RWPE1 (cell line): ENCODE measurements at places on chromosomes 2 and 18.

- no peak for DNase-seq
These were observed 182.9 kb downstream of the GPD2 start for GRCh38 chr2:156619021-156619539.

- no peak for DNase-seq
These were observed 84.6 kb downstream of the SP3 start for GRCh38 chr2:173880561-173880960.

- DNase-seq = no peak
These were observed 128.3 kb downstream of the SATB2 start for GRCh38 chr2:199329466-199329865.

- peak; percentile 74 for DNase-seq
These were observed 28.9 kb downstream of the IL1R2 start for GRCh38 chr2:102020596-102021170.

GRCh38 chr2:223155956-223156355 is 104.0 kb downstream of the KCNE4 start:
- DNase-seq = no peak

DNA sequence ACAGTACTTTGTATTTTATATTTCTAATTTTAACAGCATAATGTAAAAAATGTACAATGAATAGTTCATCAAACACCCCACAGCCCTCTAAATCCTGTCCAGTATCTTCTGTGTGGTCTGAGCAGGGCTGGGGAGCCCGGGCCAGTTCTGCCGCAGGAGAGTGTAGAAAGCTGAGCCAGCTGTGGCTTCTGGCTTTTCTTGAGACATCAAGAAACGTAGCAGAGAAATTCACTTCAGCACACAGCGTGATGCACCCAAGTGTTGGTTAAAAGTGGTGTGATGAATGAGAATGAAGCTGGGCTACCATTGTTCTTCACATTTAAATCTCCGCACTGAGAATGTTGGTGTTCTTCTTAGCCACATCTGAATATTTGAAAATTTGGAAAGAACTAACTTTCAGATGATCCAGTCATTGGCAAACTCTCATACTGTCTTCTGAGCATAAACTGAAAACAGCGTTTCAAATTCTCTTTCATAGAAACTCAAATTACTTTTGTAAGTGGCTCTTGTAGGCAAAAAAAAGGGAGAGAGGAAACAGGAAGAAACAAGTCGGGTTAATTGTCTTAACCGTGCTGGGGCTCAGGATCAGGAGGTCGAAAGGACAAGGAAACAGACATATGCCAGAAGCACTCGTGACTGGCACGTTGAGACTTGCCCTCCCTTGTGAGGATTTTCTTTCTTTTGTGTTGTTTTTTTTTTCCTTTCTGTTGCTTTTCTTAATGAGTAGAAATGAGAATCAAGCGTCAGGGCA is 23.4 kb upstream of the TMEM87B start:
- DNase-seq = peak; percentile 54

DNA sequence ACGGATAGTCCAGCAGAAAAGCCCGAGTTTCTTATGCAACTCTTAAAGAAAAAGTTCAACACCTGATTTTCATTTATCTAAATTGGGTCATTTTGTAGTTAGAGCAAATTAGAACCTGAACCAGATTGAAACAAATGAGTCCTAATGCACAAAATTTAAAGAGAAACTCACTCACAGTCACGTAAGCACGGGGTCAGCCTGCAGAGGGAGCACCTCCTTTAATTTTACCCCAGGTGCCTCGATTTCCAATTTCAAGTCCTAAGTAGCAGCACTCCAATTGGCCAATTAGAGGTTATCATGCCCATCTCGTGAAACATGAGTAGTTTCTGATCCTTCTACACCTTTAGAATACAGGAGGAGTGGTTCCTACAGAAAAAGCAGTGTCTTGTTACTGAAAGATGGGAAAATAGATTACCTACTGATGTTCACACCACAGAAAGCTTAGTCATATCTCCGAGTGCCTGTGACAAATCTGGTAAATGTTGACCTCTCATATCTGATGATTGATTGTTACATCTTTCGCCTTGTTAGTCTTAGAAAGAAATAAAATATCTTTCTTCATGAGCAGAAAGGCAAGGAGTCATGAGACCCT is 1929.8 kb upstream of the LRRTM1 start:
- DNase-seq = no peak
